Stimulated activated CD4-positive, alpha-beta T cell treated with anti-CD3 and anti-CD28 coated beads, Interleukin-4, amount 100 ng/mL, for 4 hours (primary cell): ENCODE measurements at places on chromosomes 1 and 21.
A peak's percentile ranks its signal among the peaks of the same experiment; 100 is the strongest.

- DNase-seq, result no peak
These were observed 573 bp upstream of the CPT2 start for GRCh38 chr1:53196017-53196484.

DNA sequence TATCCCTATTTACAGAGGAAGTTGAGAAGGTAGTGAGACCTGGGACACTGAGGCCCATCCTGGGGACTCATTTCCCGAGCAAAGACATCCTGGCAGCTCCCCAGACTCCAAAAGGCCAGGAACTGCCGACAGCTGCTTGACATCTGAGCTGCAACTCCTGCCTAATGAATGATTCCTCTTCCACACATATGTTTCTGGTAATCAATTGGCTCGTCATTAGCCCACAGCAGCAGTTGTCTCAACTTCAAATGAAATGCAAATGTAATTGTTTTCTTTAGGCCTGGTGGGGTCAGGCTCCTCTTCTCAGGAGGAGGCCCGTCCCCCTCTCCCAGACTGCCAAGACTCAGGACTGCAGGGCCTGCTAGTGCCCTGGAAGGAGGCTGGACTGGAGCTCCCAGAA is 61.8 kb upstream of the DISP3 start:
- DNase-seq, result no peak

GRCh38 chr1:110551278-110551809 is 32.4 kb upstream of the KCNA10 start:
- DNase-seq, result no peak

DNA sequence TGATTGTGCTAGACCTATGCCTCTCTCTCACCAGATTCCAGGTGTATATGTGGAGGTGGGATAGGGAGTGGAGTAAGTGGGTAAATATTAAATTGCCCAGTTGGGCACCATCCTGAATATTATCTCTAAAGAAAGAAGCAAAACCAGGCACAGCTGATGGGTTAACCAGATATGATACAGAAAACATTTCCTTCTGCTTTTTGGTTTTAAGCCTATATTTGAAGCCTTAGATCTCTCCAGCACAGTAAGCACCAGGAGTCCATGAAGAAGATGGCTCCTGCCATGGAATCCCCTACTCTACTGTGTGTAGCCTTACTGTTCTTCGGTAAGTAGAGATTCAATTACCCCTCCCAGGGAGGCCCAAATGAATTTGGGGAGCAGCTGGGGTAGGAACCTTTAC is at the start of gene FCER1A:
FCER1A (plus strand) TSS at position 242 of the 400 bp plus-strand sequence; CDS start at position 271, 29 bp downstream.
- no peak for DNase-seq

- no peak for DNase-seq
These were observed at the start of gene CNTN2 for GRCh38 chr1:205042911-205043806. CNTN2 (plus strand) TSS chr1:205043212; CDS start chr1:205053186, 9,974 bp downstream.

GRCh38 chr1:238063454-238063853 is 172.7 kb upstream of the ZP4 start:
- no peak for DNase-seq

DNA sequence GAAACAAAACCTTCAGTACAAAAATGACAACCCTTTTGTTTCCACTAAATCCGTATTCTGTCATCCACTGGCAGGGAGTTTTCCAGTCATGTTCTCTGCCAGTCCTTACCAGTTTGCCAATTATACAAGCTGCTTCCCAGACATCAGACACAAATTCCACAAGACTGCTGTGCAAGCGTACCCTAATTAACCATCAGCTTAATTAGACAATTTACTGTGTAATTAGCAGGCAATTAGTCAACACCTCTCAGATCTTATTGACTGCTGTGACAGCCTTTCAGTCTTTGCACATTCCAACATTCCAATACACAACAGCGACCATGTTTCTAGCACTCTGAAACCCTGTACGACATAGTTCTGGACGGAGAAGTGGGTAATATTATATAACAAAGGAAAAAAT is 420.1 kb downstream of the DPYD start:
- DNase-seq, result no peak

- no peak for DNase-seq
These were observed 250.8 kb upstream of the FGGY start for GRCh38 chr1:59046134-59046533.

DNA sequence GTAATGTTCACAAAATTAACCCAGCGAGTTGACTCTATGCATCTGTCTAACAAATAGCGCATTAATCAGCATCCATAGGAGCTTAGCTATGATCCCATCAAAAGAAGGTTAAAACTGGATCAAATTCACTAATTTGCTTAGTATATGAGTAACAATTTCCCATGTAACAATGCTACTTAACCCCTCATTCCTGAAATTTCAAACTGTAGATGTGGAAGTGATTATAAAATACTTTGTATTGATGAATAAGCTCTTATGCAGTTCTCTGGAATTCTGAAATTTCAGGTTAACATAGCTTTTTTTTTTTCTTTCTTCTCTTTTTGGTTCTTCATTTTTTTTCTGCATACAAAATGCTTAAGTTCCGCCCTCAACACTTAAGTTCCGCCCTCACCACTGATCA is 1272.7 kb downstream of the KCNT2 start:
- no peak for DNase-seq

DNA sequence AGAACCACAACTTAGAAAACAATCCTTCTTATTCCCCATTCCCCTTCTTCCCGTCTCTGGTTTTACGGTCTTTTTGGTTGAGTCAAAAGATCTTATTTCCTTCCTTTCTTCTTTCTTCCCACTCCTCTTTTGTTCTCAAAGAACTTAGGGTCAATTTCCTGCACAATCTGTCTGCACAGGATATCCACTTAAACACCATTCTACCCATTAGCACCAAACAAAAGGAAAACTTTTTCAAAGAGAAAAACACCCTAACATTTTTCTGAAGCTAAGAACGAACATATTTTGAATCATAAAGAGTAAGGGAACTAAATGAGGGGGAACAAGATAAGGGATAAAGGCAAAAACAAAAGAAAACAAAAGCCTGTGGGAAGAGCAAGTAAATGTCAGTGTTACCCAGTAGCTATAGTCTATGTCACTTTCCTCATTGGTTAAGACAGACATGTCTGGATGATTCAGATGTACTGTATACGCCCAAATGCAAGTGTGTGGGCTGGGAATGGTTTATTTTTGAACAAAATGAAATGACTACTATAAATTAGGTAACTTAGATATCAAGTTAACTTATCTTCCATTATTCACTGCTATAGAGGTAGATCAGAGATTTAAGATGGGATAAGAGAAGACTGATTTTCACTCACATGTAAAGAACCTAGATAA is 59.9 kb downstream of the TOR3A start:
- DNase-seq, result peak; percentile 60

DNA sequence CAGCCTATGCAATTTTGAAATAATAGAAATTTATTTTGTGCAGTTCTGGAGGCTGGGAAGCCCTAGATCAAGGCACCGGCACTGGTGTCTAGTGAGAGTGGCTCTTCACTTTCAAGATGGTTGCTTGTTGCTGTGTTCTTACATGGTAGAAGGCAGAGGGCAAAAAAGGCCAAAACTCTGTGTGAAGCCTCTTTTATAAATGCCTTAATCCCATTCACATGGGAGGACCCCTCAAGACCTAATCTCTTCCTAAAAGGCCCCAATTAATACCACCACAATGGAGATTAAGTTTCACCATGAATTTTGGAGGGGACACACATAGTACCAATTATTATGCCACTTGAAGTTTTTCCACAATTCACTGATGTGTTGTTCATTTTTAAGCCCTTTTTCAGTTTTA is 21.0 kb downstream of the PRKAB2 start:
- no peak for DNase-seq

GRCh38 chr21:42366292-42367010 is at the start of gene TFF1:
TFF1 (minus strand) TSS chr21:42366535; CDS start chr21:42366495, 40 bp downstream.
- DNase-seq, result no peak

DNA sequence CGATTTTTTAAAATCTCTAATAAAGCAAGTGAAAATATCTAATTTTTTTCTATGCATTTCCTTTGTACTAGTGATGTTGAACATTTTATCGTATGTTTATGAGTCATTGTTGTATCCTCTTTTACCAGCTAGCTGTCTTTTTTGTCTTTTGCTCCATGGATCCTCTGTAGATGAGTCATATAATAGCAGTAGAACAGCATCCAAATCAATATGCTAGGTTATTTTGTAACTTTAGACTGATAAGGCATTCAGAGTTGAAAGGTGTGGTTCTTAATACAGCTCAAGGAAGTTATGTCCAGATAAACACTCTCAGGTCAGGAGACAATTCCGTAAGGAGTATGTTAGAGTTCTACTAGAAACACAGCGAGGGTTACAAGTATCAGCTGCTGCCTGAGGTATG is 31.9 kb downstream of the MAP10 start:
- no peak for DNase-seq
